ENCODE measurements at places on chromosomes 7 and 10. TPM values are rescaled to one million over a fixed set of nuclear protein-coding genes. Genes with fewer than 3 reads are reported as not detected.

- no peak for ATAC-seq
These were observed 706.8 kb upstream of the MBL2 start for GRCh38 chr10:53479365-53479764.

DNA sequence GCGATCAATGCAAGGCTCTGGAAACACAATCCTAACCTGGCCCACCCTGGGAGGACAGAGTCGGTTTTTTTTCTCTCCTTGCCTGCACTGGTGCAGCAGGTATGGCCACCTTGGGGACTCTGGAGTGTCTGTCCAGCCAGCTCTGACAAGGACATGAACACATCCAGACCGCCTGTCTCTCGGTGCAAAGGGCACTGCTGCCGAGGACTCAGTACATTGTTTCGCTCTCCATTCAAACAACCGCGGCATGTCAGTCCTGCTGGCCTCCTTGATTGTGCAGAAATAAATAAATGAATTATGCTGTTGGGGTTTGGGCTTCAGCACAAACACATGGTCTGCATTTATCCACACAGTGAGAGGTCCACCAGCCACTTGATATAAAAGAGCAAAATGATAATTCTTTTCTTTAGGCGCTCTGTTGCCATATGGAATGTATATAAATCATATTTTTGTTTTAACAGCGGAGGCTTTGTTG, 565.2 kb downstream of the KCNMA1 start:
- no peak for ATAC-seq

GRCh38 chr10:76558996-76559891, 1078.4 kb downstream of the KCNMA1 start:
- no peak for ATAC-seq

DNA sequence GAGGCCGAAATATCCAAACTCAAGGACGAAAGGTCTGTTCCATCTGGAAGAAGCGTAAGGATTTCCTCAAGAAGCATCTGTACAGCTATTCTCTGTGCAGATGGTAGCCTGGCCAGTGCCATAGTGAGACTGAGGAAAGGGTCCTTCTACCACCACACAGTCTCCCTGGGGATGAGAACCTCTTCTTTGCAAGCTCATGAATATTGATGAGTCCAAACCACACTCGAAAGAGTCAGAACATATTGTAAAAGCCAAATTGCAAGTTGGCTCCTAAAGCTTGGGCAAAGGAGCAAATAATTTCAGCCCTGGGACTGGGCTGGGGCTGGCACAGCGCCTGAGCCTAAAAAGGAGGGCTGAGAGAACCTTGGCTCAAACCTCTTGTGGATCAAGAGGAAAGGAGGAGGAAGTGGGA, 66.1 kb upstream of the PIP4K2A start:
- no peak for ATAC-seq

DNA sequence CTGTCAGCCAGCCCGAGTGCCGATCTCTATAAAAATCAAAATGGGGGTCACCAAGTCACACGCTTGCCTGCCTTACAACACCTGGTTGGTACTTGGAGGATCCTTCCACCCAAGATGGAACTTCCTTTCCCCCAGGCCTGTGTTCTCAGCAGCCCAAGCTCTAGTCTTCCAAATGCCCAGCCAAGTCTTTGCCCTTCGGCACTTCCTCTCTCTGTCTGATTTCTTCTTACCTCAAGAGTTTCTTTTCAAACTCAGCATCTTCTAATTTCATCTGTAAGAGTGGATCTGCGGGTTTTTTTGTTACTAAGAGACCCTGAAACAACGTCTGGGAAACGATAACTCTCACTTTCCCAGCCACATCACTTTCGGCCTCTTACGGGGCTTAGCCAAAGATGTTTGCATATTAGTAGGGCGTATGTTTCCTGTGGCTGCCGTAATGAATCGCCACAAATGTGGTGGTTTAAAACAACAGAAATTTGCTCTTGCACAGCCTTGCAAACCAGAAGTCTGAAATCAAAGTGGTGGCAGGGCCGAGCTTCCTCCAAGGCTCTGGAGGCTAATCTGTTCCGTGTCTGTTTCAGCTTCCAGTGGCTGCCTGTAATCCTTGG, 219.9 kb downstream of the TCF7L2 start:
- no peak for ATAC-seq

DNA sequence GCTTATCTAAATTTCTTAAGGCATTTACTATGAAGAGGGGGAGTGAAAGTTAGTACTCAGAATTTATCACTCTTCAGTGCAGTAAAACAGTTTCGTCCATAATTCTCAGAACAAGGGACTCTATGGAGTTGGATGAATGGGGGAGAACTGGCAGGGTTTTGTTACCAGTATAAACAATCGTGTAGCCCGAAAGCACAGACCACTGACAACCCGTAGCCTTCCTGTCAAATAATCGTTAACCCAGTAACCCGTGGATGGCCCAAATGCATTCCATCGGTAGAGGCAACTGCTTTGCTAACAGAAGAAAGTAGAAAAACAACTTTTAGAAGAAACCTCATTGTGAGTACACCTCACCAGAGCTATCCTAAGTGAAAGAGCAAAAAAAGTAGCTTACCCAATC, 583.9 kb downstream of the NXPH1 start:
- ATAC-seq: no peak

GRCh38 chr7:79515358-79515757, 61.9 kb upstream of the MAGI2 start:
- ATAC-seq: no peak

DNA sequence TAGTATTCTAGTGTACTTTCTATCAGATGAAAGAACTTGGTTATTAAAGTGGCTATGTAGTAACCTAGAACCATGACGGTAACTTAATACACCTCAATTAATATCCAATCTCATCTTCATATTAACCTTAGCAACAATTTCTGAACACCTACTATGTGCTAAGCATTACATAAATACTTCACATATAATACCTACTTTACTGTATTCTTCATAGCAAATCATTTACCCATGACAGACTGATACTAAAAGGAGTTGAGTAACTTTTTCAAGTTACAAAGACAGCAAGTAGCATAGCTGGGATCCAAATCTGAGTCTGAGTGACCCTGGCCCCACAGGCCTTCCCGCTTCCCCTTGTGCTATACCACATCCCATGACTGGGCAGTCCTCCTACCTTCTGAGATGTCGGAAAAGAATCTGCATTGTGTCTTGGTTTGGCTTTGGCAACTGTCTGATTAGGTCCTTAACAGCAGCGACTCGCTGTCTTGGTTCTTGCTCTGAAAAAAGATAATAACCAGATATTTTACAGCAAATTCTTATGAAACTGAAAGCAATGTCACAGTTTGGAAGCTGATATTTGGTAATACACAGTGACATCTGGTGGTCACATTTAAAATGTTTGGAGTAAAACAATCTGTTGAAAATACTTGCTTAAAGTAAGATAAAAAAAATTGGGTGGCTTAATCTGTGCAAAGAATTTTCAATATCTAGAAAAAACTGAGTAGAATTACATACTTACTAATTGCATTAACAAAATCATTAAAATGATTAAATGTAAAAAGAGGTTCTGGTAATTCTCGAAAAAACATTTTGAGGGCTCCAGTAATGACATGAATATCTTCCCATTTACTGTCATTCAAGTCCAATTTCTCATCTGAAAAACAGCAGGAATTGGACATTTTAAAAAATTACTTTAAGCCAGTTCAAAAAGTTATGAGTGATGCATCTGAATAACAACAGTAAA, 120.1 kb downstream of the ARHGAP12 start:
- peak; percentile 37 for ATAC-seq

Gene PDZD8
- total RNA-seq: 39.0 TPM

Gene OR6B1
- not detected for total RNA-seq

Gene PDE1C
- 0.72 TPM for total RNA-seq

Gene NEBL
- total RNA-seq: 30.1 TPM

Gene CXCL12
- 14.0 TPM for total RNA-seq

All from esophagus mucosa (tissue), 1 donor.